ENCODE measurements at places on chromosomes 6 and 20. TPM values are rescaled to one million over a fixed set of nuclear protein-coding genes. Genes with fewer than 3 reads are reported as not detected.

DNA sequence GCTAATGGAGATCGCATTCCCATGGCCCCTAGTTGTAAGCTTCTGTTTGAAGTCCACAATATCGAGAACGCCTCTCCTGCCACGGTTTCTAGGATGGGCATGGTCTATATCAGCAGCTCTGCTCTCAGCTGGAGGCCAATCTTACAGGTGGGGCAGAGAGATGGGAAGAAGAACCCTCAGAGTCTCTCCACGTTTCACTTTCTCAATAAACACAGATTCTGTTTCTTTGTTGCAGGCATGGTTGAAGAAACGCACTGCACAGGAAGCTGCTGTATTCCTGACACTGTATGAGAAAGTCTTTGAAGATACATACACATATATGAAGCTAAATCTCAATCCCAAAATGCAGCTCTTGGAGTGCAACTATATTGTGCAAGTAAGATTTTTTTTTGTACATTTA, 157.9 kb downstream of the DNAH8 start:
- ATAC-seq = no peak

ADGRB3 gene
- 0.20 TPM for total RNA-seq

RIPOR3 gene
- 1.2 TPM for total RNA-seq

DNA sequence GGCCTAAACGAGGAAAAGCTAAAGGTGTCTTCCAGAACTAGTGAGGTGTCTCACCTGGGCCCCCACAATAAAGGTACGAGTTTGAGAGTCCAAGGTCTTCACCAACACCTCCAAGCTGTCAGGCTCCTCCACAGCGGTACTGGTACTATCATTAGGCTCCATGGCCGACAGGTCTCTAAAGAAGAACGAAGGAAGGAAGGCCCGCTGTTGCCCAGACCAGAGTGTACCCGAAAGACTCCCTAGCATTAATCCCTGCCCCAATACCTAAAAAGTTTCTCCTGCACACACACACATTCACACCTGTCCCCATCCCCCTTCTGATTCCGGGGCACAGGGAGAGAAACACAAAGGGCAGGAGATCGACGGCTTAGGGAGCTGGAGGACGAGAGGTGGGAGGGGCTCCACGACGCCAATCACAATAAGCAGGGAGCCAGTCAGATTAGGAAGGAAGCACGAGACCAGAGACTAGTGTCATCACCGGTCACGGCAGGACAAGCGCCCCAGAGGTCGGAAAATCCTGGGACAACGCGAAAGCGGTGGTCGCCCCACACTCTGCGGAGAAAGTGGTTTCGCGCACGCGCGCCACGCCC, 764 bp downstream of the BAG6 start:
- ATAC-seq = peak; percentile 74

DNA sequence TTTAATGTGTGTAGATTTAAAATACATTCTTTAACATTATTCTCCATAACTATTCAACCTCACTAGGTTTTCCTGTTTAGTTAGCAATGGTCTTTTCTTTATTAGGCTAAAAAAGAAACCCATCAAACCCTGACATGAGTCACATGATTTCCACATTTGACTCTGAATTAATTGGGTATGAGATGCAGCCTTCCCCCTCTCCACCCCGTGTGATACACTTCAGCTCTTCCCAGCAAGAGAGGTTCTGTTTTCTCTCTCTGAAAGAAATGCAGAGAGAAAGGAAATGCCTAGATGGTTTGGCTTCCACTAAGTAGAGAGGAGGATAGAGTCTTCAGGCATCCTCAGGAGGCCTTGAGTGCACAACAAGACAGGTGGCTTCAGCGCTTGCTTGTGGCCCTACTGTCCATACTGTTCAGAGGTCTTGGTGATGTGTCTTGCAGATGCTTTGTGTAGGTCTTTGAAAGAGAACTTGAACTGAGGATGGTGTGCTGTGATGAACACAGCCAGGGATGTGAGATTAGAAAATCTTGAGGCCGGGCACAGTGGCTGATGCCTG, 17.3 kb downstream of the FARS2 start:
- no peak for ATAC-seq

REV3L gene
- 17.7 TPM for total RNA-seq

DNA sequence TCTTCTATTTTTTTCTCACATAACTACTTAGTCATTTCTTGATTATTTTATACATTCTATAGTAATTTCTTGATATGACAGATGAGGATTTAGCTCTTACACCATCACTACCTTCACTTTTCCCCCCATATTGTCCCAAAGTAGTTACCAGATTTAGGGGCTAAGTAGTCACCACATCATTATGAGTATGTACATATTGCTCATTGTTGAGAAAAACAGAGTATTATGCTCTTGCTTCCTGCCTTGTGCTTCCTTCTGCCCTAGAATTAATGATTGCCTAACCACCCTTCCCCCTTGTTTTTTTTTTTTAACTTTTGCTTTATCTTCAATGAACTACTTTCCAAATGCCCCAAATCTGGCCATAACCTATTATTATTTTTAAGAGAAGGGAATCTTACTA, 6.8 kb upstream of the HLA-B start:
- no peak for ATAC-seq

DNA sequence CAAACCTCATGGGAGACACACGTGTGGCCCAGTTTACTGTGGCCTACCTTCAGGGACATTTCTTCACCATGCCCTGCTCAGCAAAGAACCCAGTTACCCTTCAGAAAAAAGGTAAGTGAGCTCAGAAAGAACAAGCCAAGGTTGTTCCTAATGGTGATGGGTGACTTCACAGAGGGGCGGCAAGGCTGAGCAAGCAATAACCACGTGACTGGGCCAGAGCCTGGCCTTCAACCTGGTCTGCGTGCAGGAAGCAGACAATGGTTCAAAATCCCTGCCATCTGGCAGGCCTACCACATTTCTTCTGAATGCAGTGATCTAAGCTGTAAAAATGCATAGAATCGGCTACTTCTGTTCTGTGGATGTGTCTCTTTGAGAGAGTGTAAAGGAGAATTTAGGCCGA, 115.5 kb upstream of the CST7 start:
- ATAC-seq = no peak

RHAG gene
- not detected for total RNA-seq

HLA-G gene
- total RNA-seq = 0.16 TPM

- ATAC-seq = peak; percentile 61
These were observed 129.1 kb upstream of the SMLR1 start for GRCh38 chr6:130697995-130698535.

SEC23B gene
- 47.9 TPM for total RNA-seq

DNA sequence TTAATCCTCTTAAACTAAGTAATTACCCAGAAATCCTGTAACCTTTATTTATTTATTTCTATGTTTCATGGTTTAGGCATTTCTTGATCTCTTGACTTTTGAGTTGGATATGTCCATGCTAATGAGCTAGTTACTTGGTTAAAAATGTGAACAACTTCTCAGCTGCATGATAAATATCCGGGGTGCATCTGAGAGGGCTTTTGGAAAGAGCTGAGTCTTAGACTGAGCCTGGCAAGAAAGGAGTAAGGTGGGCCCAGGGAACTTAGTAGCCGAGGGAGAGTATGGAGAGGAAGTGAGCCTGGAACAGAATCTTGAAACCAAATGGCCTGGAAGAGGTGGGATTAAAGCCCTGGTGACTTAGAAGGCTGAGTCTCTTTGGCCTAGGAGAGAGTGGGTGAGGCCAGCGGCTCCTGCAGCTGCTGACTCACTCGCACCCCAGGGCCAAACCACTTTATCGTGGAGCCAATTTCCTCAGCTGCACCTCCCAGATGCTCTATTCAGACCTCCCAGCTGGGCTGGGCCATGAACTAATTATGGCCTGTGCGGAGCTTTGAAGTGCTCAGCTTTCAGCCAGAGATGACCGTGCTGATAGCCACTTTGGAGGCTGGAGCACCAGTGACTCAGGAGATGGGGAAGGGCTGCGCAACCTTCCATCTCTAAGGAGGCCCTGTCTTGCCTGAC, 19.1 kb downstream of the TGM3 start:
- peak; percentile 85 for ATAC-seq

- peak; percentile 81 for ATAC-seq
These were observed 44.0 kb downstream of the BCAS4 start for GRCh38 chr20:50838707-50839385.

TDRD6 gene
- total RNA-seq = 0.08 TPM

- ATAC-seq = peak; percentile 68
These were observed 116.4 kb upstream of the THBS2 start for GRCh38 chr6:169370054-169370453.

DNA sequence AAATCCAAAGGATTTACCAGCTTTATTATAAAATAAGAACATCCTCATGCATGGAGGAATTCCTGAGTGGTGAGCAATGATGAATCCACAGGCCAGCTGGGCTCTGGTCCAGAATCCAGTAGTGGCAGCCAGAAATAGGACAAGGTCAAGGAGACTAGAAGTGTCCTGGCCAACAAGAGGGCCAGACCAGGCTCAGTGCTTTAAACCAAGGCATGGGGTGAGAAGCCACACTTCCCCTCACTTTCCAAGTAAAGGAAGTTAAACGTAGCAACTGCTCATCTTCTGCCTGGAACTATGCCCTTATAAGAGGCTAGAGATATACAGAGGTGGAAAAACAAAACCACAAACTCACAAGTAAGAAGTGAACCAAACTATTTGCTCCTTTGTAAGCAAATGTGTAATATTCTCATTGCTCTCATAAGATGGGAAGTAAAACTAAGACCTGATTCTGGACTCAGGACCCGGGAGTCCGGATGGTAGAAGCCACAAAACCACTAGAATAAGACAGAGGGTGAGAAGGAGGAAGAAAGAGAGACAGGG, 253.2 kb downstream of the UST start:
- ATAC-seq = peak; percentile 22

MLIP gene
- 8.5 TPM for total RNA-seq

NKAIN2 gene
- total RNA-seq = not detected

- ATAC-seq = no peak
These were observed 55.6 kb downstream of the BPIFB1 start for GRCh38 chr20:33338467-33339258.

DNA sequence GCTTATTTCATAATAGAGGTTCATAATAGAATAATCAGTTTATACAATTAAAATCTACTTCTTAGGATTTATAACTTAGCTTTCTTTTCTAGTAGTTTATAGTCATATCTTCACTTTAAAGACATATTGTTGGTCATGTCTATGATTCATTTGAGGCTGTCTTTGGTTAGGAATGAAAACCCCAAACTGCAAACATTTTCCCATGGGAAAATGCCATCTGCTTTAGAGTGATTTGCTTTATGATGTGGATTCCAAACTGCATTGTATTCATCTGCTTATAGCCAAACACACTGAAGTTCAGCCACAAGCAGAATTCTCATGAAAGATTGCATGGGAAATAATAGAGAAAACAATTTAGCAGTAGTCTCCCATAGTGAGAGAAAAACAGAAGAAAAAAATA, 128.0 kb downstream of the RFPL4B start:
- ATAC-seq = no peak

GRCh38 chr6:26439151-26440125, 866 bp upstream of the BTN3A3 start:
- ATAC-seq = peak; percentile 82

DNA sequence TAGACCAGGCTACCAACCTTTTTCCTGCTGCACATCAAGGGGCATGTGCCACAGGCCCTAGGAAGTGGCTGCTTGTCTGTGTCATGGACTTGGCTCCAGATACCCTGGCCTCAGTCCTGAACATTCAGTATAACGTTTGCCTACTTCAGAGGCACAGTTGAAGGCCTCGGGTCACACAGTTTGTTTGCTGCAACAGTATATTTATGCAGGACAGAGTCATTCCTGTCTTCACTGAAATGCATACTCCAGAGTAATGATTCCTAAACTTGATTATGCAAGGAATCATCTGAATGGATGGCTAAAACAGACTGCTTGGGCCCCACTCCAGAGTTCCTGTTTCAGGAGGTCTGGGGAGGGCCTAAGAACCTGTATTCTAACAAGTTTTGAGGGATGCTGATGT, 149.4 kb downstream of the KLHL32 start:
- no peak for ATAC-seq

GRCh38 chr20:63873477-63873971, 8.5 kb downstream of the TPD52L2 start:
- peak; percentile 95 for ATAC-seq

- ATAC-seq = no peak
These were observed 35.2 kb upstream of the ZSCAN23 start for GRCh38 chr6:28478518-28478917.

HLA-C gene
- 202 TPM for total RNA-seq

DPPA5 gene
- total RNA-seq = not detected

DNA sequence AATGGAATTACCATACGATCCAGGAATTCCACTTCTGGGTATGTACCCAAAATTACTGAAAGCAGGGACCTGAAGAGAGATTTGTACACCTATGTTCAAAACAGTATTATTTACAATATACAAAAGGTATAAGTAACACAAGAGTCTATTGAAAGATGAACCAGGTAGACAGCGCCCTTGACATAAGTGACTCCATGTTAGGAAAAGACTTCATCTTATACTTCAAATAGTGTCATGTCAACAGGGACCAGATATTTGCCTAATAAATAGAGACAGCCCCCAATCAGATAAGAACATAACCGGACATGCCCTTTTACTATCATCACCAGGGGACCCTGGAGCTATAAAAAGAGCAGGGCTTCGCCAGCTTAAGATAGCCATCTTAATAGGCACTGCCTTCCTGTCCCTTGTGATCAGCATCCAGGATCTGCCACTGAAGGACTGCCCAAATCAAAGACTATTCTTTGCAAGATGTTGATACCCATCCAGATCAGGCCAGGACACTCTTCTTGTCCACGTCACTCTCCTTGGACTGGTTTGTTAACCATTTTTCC, 309.0 kb upstream of the SULF2 start:
- ATAC-seq = no peak

GRCh38 chr20:49854190-49854875, 41.7 kb downstream of the SLC9A8 start:
- ATAC-seq = peak; percentile 73

DNA sequence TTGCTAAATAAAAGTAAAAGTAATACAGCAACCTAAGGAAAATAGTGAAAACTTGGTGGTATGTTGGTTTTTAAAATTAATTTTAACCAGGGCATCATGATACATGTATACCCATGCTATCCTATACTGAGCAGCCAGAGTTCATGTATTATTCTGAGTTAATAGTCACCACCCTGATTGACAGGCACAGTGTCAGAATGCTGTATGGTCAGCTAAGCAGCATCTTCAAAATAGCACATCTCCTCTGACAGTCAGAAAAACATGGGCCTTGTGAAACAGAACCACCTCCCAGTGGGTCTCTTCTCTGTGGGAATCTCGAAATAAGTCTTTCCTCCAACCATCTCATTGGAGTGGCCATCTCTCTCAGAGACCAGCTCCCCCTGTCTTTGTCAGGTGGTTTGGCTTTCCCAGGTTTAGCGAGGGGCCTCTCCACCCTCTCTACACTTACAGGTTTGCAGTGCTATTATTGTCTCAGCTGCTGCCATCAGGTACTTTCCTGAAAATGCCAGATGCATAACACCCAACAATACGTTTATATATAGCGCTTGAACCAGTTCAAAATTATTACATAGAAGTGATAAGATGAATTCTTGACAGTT, 47.1 kb upstream of the RNF8 start:
- no peak for ATAC-seq

TXLNB gene
- 0.24 TPM for total RNA-seq

DNA sequence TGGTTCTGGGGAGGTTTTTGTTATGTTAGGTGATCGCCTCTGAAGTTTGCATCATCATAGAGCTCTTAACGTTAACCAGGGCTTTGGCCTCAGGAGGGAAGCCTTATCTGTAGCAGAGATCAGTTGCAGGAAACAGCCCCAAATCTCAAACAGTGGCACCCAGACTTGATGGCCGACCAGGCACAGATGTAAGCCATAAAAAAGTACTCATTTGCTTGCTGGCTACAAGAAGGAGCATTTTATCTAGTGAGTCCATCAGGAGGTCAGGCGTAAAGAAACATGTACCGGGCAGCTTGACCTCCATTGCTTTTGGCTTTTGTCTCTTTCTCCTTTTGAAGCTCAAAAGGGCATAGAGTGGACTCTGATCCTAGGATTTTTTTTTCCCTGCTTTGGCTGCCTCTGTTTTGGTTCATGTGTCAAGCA, 122.3 kb downstream of the CCDC170 start:
- ATAC-seq = no peak

GPX5 gene
- not detected for total RNA-seq

ZSWIM3 gene
- 1.4 TPM for total RNA-seq

Measured in esophagus mucosa (tissue), 1 donor.